ENCODE measurements at places on chromosomes 3 and 15. TPM values are rescaled to one million over a fixed set of nuclear protein-coding genes. Genes with fewer than 3 reads are reported as not detected.

PRICKLE2 gene
- total RNA-seq = 0.69 TPM

CLEC3B gene
- not detected for total RNA-seq

HSPBAP1 gene
- 25.5 TPM for total RNA-seq

MKRN3 gene
- total RNA-seq = not detected

EEF1AKMT4 gene
- 16.5 TPM for total RNA-seq

GOLGA8H gene
- total RNA-seq = 0.29 TPM

MAP3K13 gene
- 33.7 TPM for total RNA-seq

MB21D2 gene
- 9.9 TPM for total RNA-seq

CELSR3 gene
- 3.2 TPM for total RNA-seq

SYNM gene
- 25.9 TPM for total RNA-seq

WDR93 gene
- total RNA-seq = not detected

CLRN1 gene
- total RNA-seq = not detected

VIPR1 gene
- not detected for total RNA-seq

NR1I2 gene
- total RNA-seq = not detected

GPR62 gene
- not detected for total RNA-seq

ITIH3 gene
- not detected for total RNA-seq

SLC28A1 gene
- total RNA-seq = not detected

GOLGA8K gene
- total RNA-seq = 0.40 TPM

SOX2 gene
- total RNA-seq = 1.2 TPM

PIF1 gene
- total RNA-seq = 7.0 TPM

CPNE9 gene
- 0.53 TPM for total RNA-seq

IGDCC3 gene
- 0.24 TPM for total RNA-seq

OR5H2 gene
- not detected for total RNA-seq

PATL2 gene
- 0.21 TPM for total RNA-seq

ZNF501 gene
- 2.5 TPM for total RNA-seq

SLC24A5 gene
- 423 TPM for total RNA-seq

TMEM212 gene
- not detected for total RNA-seq

PP2D1 gene
- total RNA-seq = not detected

CACNA2D3 gene
- total RNA-seq = not detected

DAZL gene
- total RNA-seq = not detected
